ENCODE measurements at places on chromosomes 5 and 9. TPM values are rescaled to one million over a fixed set of nuclear protein-coding genes. Genes with fewer than 3 reads are reported as not detected.

Gene UAP1L1
- 10.9 TPM for total RNA-seq

Gene GLDC
- total RNA-seq: 13.6 TPM

Gene ANKDD1B
- not detected for total RNA-seq

Gene OTULIN
- total RNA-seq: 22.3 TPM

Data from A549 treated with Hydrocortisone at 1 μM for 4 hours (cell line).